ENCODE measurements at places on chromosomes 11 and 22. TPM values are rescaled to one million over a fixed set of nuclear protein-coding genes. Genes with fewer than 3 reads are reported as not detected.

Gene OR51E1
- total RNA-seq = not detected

Gene CDC42BPG
- 1.5 TPM for total RNA-seq

Gene OR51E2
- total RNA-seq = not detected

Gene PLA2G3
- total RNA-seq = not detected

Gene CNTN5
- total RNA-seq = not detected

Gene TRPM5
- total RNA-seq = not detected

Gene GRIA4
- total RNA-seq = not detected

Gene PATE4
- not detected for total RNA-seq

Gene CTSW
- total RNA-seq = not detected
